ENCODE measurements at places on chromosomes 5 and 9. TPM values are rescaled to one million over a fixed set of nuclear protein-coding genes. Genes with fewer than 3 reads are reported as not detected.

The ADAMTS12 gene
- polyA plus RNA-seq: 59.0 TPM

The ARSB gene
- polyA plus RNA-seq: 17.1 TPM

GRCh38 chr9:132498531-132499210 is 83.7 kb upstream of the BARHL1 start:
- DNase-seq: no peak

GRCh38 chr9:69759021-69759420 is 790 bp downstream of the PTAR1 start:
- DNase-seq: peak; percentile 29

- no peak for DNase-seq
Observed at GRCh38 chr5:178529080-178529479, 61.1 kb downstream of the COL23A1 start.

- DNase-seq: no peak
Observed at GRCh38 chr9:117739624-117740347, 35.6 kb downstream of the TLR4 start.

- no peak for DNase-seq
Observed at GRCh38 chr9:125750627-125751011, 3.4 kb downstream of the PBX3 start.

- DNase-seq: no peak
Observed at GRCh38 chr9:116658265-116658664, 28.8 kb upstream of the TRIM32 start.
